Natural killer cell (primary cell): ENCODE measurements at places on chromosomes 7 and 10. TPM values are rescaled to one million over a fixed set of nuclear protein-coding genes. Genes with fewer than 3 reads are reported as not detected.
A peak's percentile ranks its signal among the peaks of the same experiment; 100 is the strongest.

DNA sequence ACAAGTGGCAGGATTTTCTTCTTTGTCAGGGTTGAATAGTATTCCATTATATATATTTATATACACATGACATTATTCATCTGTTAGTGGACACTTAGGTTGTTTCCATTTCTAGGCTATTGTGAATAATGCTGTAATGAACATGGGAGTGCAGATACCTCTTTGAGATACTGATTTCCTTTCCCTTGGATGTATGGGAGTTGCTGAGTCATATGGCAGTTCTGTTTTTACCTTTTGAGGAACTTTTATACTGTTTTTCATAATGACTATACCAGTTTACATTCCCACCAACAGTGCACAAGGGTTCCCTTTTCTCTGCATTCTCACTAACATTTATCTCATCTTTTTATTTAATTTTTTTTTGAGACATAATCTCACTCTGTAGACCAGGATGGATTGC lies 1.8 kb upstream of the CLCN1 start:
- no peak for DNase-seq

The STEAP1 gene
- total RNA-seq: not detected

The GPR85 gene
- not detected for total RNA-seq

DNA sequence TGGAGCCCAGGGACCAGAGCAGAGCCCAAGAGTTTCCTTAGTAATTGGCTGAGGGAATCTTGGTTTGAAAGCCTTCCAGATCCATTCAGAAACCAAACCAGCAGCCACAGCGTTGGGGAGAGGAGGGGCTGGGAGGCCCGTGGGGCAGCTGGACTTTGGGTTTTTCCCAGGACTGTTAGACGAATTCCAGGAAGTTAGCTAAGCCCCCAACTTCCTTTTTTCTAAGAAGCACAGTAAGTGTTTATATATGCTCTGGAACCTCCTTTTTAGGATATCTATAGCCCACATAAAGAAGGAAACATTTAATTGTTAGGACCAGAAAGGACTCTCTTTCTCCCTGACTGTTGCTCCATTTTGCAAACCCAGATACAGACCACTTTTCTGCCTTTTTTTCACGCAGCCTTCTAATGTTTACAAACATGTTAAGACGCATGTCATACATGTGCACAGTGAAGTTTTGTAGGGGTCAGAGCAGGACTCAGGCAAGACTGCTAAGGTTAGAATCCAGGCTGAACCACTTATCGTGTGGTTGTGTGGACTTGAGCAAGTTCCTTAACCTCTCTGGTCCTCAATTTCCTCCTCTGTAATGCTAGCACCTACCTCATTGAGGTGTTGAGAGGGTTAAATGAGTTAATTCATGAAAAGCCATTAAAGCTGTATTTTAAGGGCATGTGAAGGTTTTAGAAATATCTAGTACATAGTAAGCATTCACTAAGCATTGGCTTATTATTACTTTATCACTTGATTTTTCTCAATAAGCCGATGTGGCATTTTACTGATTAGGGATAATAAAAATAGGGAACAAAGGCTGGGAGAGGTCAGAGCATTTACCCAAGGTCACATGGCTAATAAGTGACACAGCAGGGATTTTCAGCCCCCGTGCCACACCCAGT lies 42.4 kb downstream of the TBATA start:
- DNase-seq: no peak

DNA sequence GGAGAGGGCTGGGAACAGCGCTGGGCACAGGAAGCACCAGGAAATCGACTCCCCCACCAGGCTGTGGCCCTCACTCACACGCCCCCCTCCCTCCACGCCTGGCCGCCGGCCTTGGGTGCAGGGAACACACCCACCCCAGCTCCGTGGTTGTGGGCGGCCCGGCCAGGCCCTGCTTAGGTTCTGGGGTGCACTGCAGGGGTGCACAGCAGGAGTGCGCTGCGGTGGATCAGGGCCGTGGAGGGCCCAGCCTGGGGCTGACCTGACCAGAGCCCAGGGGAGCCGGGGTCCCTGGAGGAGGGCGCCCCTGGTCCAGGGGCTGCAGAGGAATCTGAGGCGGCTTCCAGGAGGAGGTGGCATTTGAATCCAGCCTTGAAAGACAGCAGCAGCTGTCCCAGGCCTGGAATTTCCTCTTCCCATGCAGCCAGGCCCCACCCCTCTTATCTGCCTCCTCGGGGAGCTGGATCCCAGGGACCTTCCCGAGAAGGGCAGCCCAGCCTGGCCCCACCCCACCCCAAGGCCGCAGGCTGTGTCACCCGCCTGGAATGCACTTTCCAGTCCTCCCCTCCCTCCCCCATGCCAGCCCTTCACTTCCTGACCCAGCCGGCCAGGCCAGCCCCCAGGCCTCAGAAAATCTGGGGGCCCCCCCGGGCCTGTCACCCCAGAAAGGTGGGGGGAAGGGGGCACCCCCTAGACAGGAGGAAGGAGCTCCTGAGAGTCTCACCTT lies 18.4 kb upstream of the PDGFA start:
- DNase-seq: no peak

The CLRN3 gene
- total RNA-seq: not detected

DNA sequence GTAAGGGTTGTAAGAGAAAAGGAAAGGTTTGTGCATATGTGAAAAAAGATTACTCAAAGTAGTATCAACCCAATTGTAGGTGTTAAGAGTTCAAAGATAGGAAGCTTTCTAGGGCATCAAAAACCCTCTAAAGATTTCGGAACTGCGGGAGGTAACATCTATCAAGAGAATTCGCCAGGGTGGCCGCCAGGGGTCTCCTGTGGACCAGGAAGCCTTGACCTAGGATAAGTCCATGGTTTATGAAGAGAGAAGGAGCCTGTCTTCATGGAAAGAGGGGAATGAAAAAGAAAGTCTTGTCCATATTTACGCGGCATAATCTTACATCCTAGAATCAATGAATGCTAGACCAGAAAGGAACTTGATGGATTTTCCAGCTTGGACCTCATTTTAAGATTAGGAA lies 140.7 kb upstream of the CALCR start:
- DNase-seq: no peak

- DNase-seq: no peak
These were observed 309.2 kb downstream of the GFRA1 start for GRCh38 chr10:115963848-115964247.

GRCh38 chr7:100484673-100485045 lies 932 bp downstream of the NYAP1 start:
- peak; percentile 45 for DNase-seq

DNA sequence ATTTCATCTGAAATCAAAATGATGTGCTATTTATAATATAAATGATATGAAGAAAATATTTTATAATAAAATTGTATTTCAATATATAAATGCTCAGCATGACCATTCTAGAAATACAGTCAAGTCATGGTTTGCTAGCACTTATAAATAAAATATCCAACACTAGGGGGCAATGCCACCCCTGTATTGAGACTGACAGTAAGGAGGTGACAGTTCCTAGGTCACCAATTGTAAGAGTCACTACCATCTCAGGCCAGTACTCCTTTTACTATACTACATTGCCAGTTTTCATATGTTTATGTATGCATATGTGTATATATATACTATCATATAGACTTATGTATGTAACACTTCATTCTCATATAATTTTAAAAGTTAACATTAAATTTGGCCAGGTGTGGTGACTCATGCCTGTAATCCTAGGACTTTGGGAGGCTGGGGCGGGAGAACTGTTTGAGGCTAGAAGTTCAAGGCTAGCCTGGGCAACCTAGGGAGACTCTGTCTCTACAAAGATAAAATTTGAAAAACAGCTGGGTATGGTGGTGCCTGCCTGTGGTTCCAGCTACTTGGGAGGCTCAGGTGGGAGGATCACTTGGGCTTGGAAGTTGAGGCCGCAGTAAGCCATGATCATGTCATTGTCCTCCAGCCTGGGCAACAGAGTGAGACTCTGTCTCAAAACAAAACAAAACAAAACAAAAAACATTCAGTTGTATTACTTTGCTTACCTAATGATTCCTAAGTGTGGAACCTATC lies 2.4 kb upstream of the CNOT4 start:
- DNase-seq: no peak

DNA sequence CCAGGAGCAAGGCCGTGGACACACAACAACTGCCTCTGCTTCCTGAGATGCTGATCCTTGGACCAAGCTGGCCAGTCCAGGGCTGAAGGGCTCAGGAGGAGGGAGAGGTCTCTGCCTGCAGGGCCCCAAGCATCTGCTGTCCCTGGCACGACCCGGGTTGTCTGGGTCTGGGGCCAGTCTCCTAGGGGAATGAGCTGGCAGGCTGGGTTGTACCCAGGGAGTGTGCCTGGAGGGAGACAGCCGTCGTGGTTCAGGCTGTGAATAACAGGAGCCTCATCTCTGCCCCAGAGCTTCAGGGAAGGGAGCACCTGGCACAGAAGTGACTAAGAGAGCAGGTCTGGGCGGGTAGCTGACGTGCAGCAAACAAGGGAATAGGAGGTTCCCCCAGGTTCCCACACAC lies 17.9 kb upstream of the SERPINE1 start:
- no peak for DNase-seq

DNA sequence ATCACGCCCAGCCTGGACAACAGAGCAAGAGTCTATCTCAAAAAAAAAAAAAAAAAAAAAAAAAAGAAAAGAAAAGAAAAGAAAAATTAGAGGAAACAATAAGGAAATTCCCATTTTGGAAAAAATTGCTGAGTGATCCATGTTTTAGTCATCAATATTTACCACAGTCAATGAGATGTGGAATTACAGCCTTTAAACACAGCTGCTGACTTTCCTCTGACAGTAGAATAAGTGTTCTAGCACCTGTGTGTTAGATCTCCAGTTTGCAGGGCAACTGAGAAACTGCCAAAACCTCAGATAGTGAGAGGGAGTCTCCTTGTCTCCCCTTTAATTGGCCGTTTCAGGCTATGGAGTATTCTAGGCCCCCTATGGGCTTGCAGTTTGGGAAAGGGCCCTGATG lies 520.1 kb downstream of the KCNMA1 start:
- no peak for DNase-seq

DNA sequence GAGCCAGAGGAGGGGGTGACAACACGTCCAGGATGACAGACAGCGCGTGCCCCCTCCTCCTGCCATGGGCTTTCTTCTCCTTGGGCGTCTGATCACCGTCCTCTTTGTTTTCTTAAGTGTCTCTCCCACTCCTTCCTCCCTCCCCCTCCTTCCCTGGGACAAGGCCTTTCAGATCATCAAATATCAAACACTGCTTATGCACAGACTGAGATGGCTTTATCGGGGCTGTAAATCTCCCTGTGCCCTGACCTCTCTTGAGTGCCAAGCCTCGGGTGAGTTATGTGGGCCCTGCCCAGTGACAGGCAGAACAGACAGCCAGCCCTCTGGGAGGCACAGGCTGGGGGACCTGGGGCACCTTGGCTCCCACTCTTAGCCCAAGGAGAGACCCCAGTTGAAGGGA lies 116.4 kb downstream of the C10orf105 start:
- no peak for DNase-seq

DNA sequence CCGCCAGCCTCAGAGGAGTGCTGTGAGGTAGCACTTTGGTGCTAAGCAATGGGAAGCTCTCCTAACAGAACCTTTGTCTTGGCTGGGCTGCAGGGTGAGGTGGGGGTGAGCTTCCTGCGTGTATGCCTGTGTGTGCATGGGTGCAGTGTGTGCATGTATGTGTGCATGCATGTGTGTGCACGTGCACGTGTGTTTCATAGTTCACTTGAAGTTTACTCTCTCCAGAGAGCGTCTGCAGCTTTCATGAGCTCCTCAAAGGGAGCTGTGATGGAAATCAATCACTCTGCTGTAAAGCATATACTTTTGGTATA lies 4.9 kb upstream of the ZNF467 start:
- no peak for DNase-seq

The FHIP2A gene
- 39.5 TPM for total RNA-seq

The UBN2 gene
- 21.2 TPM for total RNA-seq

GRCh38 chr7:134941952-134942351 lies 44.4 kb upstream of the AGBL3 start:
- DNase-seq: no peak

The LDB1 gene
- 104 TPM for total RNA-seq

DNA sequence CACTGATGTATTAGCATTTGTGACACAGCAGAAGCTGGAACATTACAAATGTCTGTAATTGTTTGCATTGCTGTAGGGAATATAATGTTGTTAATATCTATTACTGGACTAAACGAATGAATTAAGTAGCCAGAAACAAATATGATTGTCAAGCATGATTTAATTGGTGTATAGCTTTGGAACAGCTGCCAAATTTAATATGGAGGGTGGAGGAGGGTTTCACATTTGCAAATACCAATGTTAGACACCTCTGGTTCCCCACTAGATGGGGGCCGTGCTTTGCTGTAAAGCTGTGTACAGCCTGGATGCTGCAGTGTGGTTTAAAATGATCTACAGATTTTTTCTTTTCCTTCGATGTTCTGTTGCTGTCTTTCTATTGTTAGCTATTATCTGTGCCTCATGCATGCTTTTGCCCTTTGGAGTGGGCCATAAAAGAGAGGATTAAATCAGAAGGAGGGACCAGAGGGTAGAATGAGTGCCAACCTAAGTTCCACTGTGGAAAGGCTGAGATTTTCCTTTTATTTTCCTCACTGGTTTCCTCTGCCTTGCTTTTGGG lies 23.1 kb downstream of the DNAJB9 start:
- no peak for DNase-seq

DNA sequence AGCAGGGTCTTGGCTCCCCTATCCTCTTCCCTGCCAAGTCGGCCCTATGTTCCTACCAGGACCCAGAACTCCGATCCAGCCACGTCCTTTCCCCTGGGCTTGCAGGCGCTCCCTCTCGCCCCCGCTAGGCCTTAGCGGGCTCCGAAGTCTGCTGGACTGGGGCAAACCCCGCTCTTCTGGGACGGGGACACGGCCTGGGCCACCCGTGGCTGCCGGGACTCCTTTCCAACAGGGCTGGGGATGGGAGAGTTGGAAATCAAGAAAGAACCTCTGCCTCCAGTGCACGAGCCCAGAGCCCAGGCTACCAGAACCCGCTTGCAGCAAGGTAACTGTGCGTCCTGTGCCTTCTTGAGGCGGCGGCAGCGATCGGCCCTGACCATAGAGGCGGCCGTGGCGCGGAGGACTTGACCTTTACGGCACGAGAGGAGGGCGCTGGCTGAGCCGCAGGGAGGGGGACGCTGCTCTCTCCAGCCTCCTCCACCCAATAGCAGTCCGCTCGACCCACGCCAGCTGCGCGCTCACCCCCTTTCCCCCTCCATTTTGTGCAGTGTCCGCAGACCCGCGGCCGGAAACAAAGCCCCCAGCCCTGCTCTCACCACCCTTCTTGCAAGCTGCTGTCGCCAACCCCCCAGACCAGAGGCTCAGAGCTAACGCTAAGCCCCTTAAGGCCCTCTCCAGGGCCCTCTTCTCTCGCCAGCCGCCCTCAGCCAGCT lies 7.0 kb upstream of the HOXA11 start:
- DNase-seq: peak; percentile 14

DNA sequence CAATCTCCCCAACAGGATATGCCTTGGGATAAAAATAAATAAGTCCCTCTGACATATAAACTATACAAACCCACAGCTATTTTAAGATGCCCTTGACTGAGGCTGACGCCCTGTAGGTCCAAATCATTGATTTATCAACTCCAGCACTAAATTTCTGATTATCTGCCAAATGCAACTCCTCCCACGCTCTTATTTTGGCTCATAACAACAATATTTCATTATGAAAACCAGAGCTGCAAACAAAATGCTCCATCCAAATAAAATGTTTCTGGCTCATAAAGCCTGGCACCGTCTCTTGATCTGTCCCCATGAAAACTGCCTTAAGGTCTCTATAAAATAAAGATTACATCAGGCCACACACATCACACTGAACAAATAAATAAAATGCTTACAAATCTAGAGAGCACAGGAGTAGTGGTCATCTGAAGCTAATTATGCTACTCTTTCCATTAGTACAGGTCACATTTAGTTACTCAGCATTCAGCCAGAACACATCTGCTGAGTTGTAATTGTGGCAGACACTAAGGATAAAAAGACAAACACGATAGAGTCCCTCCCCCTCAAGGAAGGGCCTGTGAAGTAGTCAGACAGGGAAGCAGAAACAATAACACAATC lies 28.8 kb downstream of the CACUL1 start:
- DNase-seq: no peak
